Purkinje cell (primary cell): ENCODE measurements at places on chromosomes 11 and 22. TPM values are rescaled to one million over a fixed set of nuclear protein-coding genes. Genes with fewer than 3 reads are reported as not detected.

Gene CYTH4
- polyA plus RNA-seq: not detected in 2 replicates

Gene ATXN10
- 296 and 338 TPM in 2 replicates for polyA plus RNA-seq

Gene C22orf15
- not detected in 2 replicates for polyA plus RNA-seq

Gene CRYBA4
- not detected in 2 replicates for polyA plus RNA-seq

Gene ADAMTS15
- polyA plus RNA-seq: 0.07 TPM in 1 of 2 replicates, not detected in the other

Gene MMP13
- not detected in 2 replicates for polyA plus RNA-seq

Gene RASL10A
- 9.5 TPM in 1 of 2 replicates, not detected in the other for polyA plus RNA-seq

Gene ACR
- not detected in 2 replicates for polyA plus RNA-seq

Gene RBFOX2
- polyA plus RNA-seq: 99.6 and 106 TPM in 2 replicates

Gene PATE2
- polyA plus RNA-seq: not detected in 2 replicates

Gene MYRF
- polyA plus RNA-seq: 0.06 TPM in 1 of 2 replicates, not detected in the other

Gene SNX32
- 2.2 and 4.6 TPM in 2 replicates for polyA plus RNA-seq

Gene AMOTL1
- 0.14 and 0.79 TPM in 2 replicates for polyA plus RNA-seq

Gene RCE1
- polyA plus RNA-seq: 3.7 and 8.7 TPM in 2 replicates

Gene ROM1
- 0.29 TPM in 1 of 2 replicates, not detected in the other for polyA plus RNA-seq

Gene YAP1
- polyA plus RNA-seq: 2.5 and 3.6 TPM in 2 replicates

Gene ARHGAP42
- 2.0 and 3.8 TPM in 2 replicates for polyA plus RNA-seq

Gene MRGPRE
- polyA plus RNA-seq: not detected in 2 replicates

Gene ANO1
- 28.8 and 38.3 TPM in 2 replicates for polyA plus RNA-seq

Gene HSPB2
- polyA plus RNA-seq: 22.1 TPM in 2 replicates

Gene SMTN
- polyA plus RNA-seq: 7.3 and 8.9 TPM in 2 replicates

Gene CALCA
- polyA plus RNA-seq: not detected in 2 replicates

Gene EXPH5
- polyA plus RNA-seq: 4.5 and 6.3 TPM in 2 replicates

Gene FAM180B
- polyA plus RNA-seq: not detected in 2 replicates

Gene ALDH3B2
- polyA plus RNA-seq: not detected in 2 replicates

Gene NCAM1
- polyA plus RNA-seq: 244 and 334 TPM in 2 replicates

Gene SMC1B
- not detected in 2 replicates for polyA plus RNA-seq
